GM20000 (cell line): ENCODE measurements at places on chromosomes 16 and 17.

DNA sequence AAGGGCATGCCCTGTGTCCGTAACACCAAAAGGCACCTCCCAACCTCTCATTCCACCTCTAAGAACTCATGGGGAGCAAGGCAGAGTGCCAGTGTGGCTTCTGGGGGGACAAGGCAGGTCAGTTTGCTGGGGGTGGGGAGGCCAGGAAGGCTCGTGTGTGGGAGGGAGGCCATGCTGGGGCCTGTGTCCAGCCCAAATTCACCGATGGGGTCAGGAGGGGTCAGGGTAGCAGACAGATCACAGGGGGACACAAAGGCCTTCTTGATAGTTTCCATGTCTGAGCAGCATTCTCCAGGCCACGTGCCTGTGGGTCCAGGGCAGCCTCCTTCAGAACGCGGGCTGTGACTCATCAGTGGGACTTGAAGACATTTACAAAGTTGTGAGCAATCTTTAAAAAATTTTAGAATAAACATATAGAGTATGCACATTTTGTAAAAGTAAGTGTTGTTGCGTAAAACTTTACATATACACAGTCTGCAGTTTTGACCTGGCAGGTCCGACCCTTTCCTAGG is 20.9 kb downstream of the SPACA3 start:
- no peak for DNase-seq

- DNase-seq, result peak; percentile 65
Measured at GRCh38 chr16:68064791-68065365, 20.3 kb upstream of the NFATC3 start.

GRCh38 chr17:27976331-27976730 is 66.1 kb upstream of the NLK start:
- DNase-seq, result peak; percentile 33

DNA sequence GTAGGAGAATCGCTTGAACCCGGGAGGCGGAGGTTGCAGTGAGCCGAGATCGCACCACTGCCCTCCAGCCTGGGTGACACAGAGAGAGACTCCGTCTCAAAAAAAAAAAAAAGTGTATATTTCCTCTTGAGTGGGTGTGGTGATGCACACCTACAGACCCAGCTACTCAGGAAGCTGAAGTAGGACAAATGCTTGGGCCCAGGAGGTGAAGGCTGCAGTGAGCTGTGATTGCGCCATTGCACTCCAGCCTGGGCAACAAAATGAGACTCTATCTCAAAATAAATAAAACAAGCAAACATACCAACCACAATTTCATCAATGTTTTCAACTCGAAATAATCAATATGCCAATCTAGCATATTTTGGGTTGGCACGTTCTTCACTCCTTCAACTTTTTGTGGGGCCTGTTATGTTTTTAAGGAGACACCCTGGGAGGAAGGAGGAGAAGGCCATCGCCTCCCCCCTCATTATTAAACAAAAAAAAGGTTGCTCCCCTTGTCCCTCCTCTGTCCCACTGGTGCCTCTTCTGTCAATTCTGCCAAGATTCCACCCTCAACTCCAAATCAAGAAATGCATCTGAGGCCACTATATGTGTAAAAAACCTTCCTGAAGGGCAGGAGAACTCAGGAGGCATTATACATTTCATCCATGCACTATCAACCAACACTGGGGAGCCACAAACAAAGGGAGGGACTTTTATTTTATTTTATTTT is 52.4 kb upstream of the ATF7IP2 start:
- DNase-seq, result no peak

GRCh38 chr17:56149266-56150036 is 3.8 kb upstream of the ANKFN1 start:
- DNase-seq, result no peak

DNA sequence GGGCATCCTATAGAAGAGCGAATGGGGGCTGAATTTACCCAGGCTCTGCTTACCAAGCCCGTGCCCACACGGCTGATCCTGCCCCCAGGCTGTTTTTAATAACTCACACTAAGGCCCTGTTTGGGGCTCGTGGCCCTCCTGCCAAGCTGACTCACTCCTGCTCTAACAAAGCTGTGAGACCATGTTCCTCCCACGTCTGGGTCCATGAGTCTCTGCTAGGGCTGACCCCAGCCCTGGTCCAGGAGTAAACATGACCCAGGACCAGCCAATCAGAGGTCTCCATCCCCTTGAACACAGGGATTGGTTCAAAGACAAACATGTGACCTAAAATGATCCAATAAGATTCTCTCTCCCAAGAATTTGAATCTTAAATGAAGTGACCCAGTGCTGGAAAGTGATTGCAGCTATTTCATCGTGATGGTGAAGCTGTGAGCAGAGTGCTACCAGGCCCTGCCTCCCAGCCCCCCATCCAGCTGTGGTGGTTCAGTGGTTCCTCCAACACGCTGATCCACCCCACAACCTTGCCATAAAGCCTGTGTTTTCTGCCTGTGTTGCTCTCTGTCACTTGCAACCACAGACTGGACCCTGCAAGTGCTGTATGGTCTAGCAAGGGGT is 57.2 kb downstream of the C16orf82 start:
- no peak for DNase-seq
